Hepatocyte (in vitro differentiated cells): ENCODE measurements at places on chromosomes 13 and 19. TPM values are rescaled to one million over a fixed set of nuclear protein-coding genes. Genes with fewer than 3 reads are reported as not detected.

DNA sequence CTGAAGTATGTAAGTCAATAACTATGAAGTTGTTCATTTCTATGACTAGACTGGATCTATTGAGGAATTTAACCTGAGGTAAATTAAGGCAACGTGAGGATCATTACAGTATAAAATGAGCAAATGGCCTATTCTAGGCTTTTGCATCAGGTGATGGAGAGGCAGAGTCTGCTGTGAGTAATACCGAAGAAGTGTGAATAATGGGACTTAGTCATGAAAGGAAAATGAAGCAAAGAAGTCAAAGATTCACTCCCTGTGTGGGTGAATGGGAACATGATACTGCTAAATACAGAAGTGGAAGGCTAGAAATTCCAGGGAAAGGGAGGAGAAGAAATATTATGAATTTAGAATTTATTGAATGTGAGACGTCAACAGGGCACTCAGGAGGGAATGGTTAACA is 774.1 kb downstream of the LIG4 start:
- DNase-seq, result no peak

DNA sequence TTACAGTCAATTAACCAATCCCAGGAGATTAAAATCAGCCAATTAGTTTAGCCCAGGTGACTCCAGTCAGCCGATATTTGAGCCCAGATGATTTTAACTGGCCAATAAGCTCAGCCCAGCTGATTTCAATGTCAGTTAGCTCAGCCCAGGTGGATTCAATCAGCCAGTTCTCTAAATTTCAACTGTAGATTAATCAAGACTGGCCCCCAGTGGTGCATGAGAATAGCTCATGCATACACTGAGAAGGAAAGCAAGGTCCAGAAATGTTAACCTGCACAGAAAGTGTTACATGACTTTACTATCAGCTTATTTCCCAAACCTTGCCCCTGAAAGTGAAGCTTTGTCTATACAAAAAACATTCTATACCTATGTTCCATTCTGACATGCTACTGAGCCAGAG is 55.4 kb upstream of the ZNF724 start:
- no peak for DNase-seq

- DNase-seq, result no peak
Measured at GRCh38 chr13:20359335-20359734, 127.2 kb upstream of the GJB6 start.

DNA sequence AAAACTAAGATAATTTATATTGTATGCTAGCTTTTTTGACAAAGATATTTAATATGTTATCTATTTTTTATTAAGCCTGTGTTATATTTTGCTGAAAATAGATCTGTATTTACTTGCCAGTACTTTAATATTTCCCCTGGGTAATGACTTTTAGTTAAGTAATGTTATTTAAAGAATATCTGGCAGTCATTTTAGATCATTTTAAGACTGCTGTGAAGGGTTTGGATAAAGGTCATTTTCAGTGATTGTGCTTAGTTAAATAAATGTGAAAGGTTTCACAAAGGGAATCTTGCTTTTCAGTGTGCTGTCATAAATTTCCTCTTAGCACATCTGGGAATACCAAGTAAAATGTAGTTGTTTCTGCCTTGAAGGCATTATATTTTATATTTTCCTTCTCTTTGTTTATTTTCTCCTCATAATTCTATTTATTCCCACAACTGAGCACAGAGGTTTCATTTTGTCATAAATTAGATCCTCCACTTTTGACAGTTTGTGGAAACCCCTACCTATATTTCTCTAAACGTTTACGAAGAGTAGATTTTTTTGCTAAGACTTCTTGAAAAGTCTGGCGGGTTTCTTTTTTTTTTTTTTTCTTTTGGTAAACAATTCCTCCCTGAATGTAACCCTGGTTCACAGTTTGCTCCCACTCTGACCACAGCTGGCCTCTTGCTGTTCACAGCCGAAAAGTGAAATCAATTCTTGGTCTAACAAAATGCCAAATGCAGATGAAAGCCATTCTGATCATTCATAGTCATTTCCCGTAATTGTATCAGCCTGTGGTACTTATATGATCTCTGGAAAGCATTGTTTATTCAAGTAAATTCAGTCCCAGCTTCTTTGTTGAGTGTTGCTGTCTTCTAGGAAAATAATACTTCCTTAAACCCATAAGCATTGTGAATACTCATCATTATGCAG is 87.8 kb downstream of the MAB21L1 start:
- no peak for DNase-seq

- no peak for DNase-seq
Measured at GRCh38 chr13:23292586-23292985, 111.8 kb downstream of the SGCG start.

The SNRNP70 gene
- polyA plus RNA-seq, result 248 and 294 TPM in 2 replicates

- no peak for DNase-seq
Measured at GRCh38 chr19:50496189-50497021, 14.6 kb downstream of the JOSD2 start.

The FSTL3 gene
- 171 and 209 TPM in 2 replicates for polyA plus RNA-seq

GRCh38 chr19:48760504-48761205 is 5.3 kb downstream of the FGF21 start:
- DNase-seq, result no peak

DNA sequence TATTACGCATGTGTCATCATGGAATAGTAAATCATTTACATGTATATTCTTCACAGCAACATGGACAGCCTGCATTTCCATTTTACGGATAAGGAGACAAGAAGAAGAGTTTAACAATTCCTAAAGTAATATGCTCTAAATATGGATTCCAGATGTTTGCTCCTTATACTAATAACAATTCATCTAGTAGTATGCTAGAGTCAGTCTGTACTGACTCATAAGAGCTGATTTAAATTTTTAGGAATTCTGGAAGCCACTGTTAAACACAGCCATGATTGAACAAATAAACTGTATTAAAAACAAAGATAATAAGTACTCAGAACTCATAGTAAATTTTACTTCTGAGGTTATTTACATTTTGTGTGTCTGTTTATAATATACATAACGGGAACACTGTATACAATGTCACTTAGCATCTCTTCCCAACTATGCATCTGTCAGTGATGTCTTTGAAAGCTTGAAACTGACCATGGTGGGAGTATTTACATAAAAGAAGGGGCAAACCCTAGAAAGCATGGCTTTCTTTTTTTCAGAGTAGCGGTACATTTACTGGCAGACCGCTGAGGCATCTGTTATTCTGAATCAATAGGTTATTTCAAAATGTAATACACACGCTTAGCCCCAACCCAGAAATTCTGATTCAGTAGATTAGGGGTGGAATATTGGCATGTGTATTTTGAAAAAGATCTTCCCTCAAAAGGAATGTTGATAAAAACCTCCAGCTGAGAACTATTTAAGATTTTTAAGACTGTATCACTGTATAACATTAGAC is 12.9 kb downstream of the ZC3H13 start:
- DNase-seq, result no peak

- no peak for DNase-seq
Measured at GRCh38 chr13:112767506-112768471, 78.0 kb downstream of the ATP11A start.

DNA sequence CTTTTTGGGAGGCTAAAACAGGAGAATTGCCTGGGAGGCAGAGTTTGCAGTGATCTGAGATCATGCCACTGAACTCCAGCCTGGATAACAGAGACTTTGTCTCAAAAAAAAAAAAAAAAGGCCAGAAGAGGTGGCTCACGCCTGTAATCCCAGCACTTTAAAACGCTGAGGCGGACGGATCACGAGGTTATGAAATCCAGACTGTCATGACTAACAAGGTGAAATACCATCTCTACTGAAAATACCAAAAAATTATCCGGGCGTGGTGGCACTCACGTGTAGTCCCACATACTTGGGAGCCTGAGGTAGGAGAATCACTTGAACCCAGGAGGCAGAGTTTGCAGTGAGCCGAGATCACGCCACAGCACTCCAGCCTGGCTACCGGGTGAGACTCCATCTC is 39.9 kb downstream of the ZNF611 start:
- no peak for DNase-seq

GRCh38 chr13:45015300-45015699 is 26.0 kb downstream of the GPALPP1 start:
- no peak for DNase-seq

GRCh38 chr13:29270271-29270985 is 325.1 kb downstream of the SLC7A1 start:
- DNase-seq, result no peak

DNA sequence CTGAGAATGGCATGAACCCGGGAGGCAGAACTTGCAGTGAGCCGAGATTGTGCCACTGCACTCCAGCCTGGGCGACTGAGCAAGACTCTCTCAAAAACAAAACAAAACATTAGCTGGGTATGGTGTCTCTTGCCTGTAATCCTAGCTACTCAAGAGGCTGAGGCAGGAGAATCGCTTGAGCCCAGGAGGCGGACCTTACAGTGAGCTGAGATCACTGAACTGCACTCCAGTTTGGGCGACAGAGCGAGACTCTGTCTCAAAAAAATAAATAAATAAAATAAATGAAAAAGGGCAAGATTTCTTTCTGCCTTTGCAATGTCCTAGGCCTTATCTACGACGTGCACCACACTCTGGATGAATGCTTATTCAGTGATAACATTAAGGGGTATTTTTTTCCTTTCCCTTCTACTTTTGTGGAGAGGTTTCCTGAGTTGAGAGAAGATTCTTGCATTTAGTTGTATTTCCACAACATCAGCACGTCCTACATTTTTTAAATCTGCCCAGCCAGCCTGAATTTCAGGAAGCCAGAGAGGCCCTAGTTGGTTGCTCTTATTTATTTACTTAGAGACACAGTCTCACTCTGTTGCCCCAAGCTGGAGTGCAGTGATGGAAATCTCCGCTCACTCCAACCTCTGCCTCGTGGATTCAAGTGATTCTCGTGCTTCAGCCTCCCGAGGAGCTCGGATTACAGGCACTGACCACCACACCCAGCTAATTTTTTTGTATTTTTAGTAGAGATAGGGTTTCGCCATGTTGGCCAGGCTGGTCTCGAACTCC is 26.1 kb upstream of the OR1M1 start:
- no peak for DNase-seq

DNA sequence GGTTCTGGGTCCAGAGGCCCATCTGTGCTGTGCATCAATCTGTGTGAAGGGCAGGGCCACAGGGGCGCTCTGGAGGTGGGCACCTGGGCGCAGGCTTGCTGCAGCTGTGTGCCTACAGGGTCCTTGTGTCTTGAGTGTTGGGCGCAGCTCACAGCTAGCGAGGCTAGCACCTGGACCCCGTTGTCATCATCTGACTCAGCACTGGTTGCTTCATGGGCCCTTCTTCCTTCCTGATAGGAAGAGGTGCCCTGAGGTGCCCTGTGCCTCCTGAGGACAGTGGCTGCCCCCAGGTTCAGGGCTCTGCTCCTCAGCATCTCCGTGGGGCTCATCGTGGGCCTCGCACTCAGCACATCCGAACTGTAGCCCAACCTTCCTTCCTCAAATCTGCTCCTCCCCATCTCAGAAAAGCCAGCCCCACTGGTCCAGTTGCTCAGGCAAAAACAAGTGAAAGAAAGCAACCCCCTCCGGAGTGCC is 54.8 kb downstream of the GATAD2A start:
- no peak for DNase-seq

GRCh38 chr13:40648841-40649240 is 17.6 kb downstream of the FOXO1 start:
- no peak for DNase-seq

GRCh38 chr19:46821512-46822409 is 28.9 kb downstream of the AP2S1 start:
- DNase-seq, result peak; percentile 24

GRCh38 chr19:52734331-52734892 is 432 bp downstream of the ZNF611 start:
- DNase-seq, result peak; percentile 40

The CGB2 gene
- polyA plus RNA-seq, result not detected in 2 replicates

DNA sequence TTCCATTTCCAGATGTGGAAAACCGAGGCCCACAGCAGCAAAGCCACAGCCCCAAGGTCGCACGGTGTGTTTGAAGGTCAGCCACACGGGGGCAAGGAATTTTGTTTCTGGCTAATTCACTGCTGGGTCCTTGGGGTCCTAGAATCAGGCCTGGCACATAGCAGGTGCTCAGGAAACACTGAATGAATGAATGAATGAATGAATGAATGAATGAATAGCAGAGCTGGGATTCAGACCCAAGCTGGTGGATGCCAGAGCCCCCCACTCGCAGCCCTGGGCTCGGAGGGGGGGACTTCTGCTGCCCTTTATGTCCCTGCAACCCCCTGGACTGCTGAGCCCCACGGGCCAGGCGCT is 37.0 kb downstream of the ZNRF4 start:
- DNase-seq, result no peak

GRCh38 chr19:30634131-30634830 is 262.1 kb downstream of the ZNF536 start:
- DNase-seq, result no peak

DNA sequence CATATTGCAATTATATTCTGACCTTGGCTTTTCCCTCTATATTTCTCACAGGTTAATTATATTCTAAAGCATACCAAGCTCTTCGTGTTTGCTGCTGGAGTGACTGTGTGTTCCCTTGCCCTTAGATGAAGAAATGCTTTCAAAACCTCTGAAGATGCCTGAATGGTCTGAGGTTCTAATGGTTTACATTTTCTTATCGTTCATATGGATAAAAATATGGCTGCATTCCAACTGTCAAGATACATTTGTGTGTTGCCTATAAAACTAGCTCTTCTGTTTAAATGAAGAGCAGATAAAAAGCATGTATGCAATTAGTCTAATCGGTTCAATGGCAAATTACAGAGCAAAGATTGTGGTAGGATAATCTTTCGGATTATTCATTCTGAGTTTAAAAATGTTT is 68.4 kb upstream of the ANKRD10 start:
- no peak for DNase-seq

DNA sequence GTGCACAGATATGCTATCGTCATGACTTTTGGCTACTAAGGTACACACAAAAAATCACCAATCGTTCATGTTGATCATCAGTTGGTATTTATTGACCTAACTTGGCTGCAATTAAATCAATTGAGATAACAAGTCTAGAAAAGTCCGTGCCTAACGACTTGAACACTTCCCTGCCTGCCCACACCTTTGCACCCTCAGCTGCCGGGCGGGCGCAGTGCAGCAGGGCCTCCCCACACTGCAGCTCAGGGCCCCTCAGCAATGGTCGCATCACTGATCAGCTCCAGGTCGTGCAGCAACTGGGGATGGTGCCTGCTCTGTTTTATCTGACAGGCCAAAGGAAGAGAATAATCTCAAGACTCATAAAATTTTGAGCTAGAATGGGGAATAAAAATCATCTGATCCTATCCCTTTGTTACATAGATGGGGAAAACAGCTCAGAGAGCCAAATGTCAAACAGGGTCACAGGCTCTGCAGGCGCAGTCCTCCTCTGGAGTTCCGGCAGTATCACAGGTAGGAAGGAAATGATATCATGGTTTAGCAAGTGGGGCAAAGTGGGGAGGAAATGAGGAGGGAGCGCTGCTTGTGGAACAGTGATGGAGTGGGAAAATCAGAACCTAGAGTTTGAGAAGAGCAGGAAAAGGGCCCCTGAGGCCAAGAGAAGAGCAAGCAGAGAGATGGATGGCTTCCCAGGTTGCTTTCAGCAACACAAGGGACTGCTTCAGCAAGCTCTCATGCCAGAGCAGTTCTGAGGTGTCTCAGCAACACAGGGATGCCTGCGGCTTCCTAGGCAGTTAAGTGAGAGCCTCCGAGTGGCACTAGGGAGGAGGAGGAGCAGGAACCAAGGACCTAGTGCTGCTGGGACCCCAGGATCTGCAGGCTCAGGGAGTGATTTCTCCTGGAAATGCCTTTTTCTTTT is 57.5 kb downstream of the SLC7A1 start:
- no peak for DNase-seq

The ELF1 gene
- 39.4 and 44.4 TPM in 2 replicates for polyA plus RNA-seq

- no peak for DNase-seq
Measured at GRCh38 chr19:30402436-30403202, 30.4 kb downstream of the ZNF536 start.
